GM12891 (cell line): ENCODE measurements at places on chromosomes 1 and 21.

DNA sequence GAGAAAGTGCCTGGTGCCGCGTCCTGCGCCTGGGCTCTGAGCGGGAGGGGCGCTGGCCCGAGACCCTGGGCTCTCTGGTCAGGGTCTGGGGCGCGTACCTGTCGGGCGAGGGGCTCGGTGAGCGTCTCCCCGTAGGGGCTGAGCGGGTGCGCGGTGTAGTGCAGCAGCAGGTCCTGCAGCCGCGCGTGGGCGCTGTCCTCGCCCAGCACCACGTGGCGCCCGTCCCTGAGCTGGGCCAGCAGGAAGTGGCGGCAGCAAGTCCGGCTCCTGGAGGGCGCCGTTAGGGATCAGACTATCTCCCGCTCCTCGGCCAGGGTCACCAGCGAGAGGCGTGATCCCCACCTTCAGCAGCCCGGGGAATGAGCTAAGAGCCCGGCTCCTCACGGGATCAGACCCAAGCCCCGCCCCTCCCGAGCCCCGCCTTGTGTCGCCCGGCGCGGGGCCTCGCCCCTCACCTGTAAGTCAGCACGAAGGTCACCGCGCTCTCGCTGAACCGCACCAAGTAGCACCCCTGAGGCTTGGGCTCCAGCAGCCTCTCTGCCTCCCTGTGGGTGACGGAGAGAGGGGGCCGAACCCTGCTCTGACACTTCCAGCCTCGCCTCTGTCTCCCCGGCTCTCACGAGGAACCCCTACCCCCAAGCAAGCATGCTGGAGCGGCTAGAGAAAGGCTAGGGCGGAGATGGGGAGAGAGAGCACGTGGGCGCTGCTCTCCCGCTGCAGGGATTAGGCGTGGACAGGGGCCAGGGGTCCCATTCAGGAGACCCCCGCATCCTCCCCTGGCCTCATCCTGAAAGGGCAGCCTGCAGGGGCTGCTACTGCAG is 2.7 kb downstream of the SH2D2A start:
- peak; percentile 76 for DNase-seq

DNA sequence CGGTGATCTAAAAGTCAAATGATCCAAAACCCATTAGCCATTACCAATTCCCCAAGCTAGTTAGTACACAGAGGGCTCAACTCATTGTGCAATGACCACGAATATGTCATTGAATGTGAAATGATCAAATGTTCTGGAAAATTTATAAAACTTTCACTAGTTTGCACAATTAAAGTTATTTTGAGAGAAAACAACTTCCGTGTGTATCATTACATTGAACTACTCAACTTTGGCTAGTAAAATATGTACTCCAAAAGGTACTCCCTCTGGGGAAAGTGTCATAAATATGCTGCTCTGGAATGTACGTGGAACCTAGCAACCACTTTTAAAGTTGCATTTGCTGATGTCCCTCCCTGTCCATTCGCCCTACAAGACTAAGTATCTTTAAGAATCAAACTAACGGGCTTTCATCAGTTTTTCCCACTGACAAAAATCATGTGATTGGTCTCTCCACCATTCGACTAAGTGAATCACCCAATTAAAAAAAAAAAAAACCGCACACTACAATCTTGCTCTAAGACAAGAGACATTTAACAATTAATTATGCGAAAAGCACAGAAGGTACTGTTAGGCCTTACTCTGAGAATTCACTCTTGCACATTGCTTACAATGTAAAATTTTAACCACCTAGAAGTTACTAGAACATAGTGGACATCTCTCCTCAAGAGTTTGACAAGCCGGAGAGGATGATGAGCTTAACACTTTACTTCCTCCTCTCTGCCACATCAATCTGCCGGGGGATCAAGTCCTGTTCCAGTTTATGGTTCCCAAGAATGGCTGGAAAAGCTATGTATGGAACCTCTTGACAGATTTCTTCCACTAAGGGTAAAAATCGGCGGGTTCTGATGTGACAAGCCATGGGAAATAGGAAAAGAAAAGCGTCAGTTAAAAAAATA is 1.2 kb downstream of the ACBD3 start:
- no peak for DNase-seq

DNA sequence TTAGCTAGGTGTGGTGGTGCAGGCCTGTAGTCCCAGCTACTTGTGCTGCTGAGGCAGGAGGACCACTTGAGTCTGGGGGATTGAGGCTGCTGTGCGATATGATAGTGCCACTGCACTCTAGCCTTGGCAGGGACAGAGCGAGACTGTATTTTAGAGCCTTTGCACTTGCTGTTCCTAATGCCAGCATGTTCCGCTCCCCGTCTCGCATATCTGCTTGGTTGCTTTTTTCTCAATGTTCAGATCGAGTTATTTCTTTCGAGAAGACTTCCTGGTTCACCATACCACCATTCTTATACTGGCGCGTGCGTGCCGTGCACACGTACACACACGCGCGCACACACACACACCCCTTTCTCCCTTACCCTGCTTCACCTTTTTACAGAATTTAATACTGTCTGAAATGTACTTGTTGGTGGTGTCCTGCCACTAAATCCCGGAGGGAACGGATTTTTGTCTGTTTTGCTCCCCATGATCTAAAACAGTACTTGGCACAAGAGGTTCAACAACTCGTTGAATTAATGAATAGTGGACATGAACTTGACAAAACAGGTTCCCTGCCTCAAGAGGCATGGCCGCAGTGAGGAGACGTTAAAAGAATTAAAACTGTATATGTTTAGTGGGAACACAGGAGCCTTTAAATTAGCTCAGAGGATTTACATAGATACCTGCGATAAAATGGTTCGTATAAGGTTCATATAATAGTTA is 1.1 kb upstream of the RPRD2 start:
- DNase-seq: no peak

DNA sequence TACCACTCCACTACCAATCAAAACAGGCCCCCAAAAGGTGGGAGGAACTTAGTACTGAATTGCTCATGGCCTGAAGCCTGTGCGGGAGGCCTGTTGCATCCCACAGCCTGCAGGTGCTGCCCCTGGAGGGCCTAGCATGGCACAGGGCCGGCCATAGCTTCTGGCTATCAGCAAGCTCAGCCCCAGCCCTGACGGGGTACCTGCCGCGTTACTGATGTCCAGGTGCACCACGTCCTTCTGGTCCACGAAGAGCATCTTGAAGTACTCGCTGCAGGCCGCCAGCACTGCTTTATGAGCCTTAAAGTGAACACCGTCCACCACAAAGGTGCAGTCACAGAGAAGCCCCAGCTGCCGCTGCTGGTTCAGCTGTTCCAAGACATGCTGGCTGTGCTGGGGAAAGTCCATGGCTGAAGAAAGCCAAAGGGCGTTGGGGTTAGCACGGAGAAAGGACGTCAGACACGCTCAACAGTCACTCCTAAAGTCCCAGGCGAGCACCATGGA is 27.8 kb downstream of the ZBTB17 start:
- DNase-seq: no peak

DNA sequence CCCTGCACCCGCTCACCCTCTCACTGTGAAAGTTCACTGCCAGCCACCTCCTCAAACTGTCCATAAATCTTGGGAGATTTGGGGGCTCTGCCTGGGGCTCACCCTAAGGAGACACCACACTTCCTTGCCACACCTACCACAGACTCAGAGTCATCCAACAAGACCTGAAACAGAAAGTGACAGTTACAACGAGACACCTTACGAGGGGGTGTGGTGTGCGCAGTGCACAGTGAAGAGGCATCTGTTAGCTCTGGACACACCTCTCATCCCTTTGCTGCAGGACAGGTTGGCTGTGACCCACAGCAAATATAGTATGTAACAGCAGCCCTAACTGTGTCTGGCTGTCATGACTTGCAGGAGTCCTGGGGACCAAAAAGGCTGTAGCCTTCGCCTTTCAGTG is 190.2 kb downstream of the NR5A2 start:
- no peak for DNase-seq

DNA sequence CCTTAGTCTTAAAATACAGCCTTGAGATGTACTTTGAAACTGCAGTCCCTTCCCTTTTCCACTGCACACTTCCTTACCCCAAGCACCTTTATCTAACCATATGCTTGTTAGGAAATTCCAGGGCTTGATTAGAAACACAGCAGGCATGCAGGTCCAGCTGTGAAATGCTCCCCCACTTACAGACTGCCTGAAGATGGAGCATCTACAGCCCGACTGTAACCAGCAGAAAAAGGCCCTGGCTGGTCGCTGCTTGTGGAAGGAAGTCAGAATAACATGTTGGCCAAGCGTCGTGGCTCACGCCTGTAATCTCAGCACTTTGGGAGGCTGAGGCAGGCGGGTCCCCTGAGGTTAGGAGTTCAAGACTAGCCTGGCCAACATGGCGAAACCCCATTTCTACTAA is 37.2 kb downstream of the VN1R5 start:
- no peak for DNase-seq

DNA sequence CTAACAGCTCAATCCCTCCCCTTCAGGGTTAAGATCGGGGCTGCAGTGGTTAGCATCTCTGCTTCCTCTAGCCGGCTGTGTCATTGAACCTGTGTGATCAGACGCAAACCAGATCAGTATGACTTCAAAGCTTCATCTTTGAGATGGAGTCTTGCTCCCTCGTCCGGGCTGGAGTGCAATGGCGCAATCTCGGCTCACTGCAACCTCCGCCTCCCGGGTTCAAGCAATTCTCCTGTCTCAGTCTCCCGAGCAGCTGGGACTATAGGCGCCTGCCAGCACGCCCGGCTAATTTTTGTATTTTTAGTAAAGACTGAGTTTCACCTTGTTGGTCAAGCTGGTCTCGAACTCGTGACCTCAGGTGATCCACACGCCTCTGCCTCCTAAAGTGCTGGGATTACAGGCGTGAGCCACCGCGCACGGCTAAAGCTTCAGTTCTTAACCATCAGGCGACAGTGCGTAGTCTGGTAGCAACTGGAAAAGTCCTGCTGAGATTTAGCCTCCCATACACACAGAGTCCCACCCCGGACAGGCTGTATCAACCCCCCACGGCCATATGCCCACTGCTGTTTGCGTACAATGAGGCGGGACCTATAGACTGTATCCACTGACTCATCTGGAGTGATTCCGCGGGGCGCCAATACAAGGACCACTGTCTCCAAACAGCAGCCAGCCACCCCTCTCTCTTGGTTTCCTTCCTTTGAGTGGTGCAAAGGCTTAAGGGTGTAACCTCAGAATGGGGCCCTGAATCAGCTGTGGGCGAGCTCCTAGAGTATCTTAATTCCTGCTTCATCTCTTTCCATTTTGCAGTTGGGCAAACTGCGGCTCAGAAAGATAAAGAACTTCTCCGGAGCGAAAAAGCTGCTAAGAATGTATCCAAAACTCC is 23.3 kb downstream of the CELA3A start:
- no peak for DNase-seq

- DNase-seq: no peak
These were observed 18.7 kb upstream of the PODN start for GRCh38 chr1:53043271-53043670.

GRCh38 chr21:28899744-28900143 is 92.9 kb downstream of the LTN1 start:
- DNase-seq: no peak

DNA sequence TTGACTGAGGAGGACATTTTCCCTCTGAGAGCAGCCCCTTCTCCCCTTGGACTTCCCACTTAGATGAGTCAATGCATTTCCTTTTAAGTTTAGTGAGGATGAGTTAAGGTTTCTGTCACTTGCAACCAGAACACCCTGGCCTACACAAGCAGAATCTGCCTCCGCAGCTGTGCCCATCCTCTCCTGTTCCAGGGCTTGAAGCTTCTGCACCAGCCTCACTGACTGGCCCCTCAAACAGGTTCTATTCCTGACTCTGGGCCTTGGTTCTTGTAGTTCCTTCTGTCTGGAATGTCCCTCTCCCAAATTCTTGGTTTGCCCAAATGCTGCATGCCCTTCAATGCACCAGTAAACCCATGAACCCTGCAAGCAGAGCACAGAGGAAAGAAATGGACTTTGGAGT is 394.4 kb downstream of the PTPRU start:
- no peak for DNase-seq

- no peak for DNase-seq
These were observed 47.2 kb upstream of the VANGL1 start for GRCh38 chr1:115594600-115594999.

DNA sequence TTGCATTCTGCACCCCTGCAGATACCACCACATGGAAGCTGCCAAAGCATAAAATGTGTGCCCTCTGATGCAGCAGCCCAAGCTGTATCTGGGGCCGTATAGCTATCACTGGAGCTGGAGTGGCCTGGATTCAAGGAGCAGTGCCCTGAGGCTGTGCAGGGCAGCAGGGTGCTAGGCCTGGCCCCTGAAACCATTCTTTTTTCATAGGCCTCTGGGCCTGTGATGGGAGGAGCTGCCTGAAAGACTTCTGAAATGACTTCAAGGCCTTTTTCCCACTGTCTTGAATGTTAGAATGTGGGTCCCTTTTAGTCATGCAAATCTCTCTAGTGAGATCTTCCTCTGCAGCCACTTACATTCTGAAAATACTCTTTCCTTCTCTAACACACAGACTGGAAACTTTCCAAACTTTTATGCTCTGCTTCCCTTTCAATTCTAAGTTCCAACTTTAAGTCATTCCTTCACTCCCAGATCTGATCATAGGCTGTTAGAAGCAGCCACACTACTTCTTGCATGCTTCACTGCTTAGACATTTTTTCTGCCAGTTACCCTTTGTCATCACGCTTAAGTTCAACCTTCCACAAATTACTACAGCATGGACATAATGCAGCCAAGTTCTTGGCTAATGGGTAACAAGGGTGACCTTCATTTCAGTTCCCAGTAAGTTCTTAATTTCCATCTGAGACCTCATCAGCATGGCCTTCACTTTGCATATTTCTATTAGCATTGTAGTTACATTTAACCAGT is 42.4 kb downstream of the DRAM2 start:
- no peak for DNase-seq

DNA sequence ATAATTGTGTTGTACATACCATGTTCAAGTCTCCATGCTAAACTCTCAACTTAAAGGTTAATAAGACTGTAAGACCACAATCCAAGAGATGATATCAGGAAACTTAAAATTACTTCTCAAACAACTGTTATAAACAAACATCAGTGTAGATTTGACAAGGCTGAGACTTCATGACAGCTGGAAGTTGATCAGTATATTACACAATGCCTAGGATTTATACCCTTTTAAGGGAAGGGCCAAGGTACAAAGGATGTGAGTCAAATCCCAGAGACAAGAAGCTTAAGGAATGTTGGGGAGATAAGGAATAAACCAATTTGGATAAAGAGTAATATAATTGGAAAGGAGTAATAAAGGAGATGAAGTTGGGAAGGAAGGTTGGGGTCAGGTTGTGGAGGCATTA is 98.8 kb downstream of the LBR start:
- no peak for DNase-seq

- DNase-seq: no peak
These were observed 56.8 kb downstream of the MTR start for GRCh38 chr1:236851871-236852270.

DNA sequence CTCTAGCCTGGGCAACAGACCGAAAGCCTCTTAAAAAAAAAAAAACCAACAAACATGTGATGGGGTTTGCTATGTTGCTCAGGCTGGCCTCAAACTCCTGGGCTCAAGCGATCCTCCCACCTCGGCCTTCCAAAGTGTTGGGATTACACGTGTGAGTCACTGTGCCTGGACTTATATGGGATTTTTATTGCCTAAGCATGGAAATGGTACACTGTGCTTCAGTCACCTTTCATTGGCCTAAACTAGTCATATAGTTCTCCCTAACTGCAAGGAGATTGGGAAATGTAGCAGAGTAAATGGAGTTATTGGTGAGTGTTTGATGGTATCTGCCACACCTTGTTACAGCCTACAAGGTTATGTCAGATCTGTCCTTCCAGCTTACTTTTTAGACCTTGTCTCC is 17.2 kb upstream of the MEF2D start:
- DNase-seq: no peak

GRCh38 chr1:169572187-169572586 is 14.1 kb downstream of the F5 start:
- DNase-seq: no peak
